ENCODE measurements at places on chromosomes 3 and 15. TPM values are rescaled to one million over a fixed set of nuclear protein-coding genes. Genes with fewer than 3 reads are reported as not detected.

DNA sequence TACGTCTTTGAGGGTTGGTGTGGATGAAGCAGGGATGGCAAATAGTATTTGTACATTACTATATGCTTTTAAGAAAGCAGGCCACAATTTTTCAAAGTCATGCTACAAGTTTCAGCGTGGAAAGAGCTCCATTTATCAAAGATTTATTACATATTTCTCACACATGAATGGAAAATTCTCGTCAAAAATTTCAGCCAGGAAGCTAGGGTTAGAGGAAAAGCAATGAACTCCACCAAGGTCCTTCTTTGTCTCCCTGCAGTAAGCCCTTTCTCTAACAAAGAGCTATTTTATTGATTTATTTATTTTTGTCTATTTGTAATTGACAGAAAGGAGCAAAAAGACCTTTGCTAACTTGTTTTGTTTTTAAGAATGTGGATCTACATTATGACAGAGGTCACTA is 7.5 kb upstream of the ZBTB20 start:
- DNase-seq: no peak

The GPR27 gene
- 2.8 TPM for total RNA-seq

DNA sequence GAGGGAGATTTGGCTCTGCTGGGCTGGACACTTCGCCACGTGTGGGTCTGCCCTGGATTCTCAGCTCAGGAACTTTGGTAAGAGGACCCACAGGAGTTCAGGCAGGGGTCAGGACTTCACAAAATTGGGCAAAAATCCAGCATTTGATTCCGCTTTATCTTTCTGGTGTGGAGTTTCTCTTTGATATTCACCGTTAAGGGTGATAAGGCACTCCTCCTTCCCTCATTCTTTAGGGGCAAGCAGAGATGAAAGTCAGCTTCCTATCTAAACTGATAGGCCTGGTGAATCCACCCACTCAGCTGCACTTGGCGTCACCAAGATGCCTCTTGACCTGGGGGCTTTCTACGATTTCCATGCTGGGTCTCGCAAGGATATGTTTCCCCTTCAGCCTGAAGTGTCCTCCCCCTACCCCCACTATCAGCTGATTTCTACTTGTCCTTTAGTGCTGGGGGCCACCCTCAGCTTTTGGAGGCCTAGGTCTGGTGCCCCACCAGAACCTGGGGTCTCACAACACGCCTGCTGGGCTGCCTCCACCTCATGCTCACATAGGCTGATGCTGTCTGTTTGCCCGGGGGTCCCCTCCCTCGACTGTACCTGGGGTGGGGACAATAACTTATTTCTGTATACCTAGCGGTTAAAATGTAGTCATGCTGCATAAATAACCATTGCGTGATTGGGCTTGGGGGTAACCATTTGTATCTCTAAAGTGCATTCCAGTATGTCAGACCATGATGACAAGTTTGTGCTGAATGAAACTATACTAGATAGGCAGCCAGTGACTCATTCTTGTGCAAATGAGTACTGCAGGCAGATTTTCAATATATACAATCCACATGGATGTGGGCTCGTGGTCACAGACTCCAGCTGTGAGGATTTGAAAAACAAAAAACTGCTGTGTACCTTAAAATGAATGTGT is 248.3 kb downstream of the ADAMTS17 start:
- no peak for DNase-seq

The FSTL1 gene
- total RNA-seq: 265 TPM

GRCh38 chr15:79451361-79451999 is 19.3 kb downstream of the MINAR1 start:
- no peak for DNase-seq

The GPR62 gene
- total RNA-seq: not detected

The C3orf85 gene
- total RNA-seq: not detected

DNA sequence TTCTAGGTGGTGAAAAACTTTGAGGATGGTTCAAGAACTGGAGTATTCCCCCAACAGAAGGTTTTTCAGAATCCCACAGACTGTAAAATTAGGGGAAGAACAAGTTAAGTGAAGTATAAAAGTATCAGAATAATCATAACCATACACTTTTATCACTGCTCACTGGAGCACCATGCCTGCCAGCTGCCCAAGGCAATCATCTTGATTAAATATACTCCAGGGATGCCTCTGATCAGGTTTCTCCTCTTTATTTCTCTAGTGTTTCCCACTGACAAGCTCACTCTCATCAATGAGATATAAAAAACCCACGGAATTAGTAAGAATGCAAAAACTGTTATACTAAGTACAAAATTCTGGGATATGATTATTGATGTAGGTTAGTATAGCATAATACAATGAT is 108.0 kb downstream of the STAG1 start:
- DNase-seq: no peak

DNA sequence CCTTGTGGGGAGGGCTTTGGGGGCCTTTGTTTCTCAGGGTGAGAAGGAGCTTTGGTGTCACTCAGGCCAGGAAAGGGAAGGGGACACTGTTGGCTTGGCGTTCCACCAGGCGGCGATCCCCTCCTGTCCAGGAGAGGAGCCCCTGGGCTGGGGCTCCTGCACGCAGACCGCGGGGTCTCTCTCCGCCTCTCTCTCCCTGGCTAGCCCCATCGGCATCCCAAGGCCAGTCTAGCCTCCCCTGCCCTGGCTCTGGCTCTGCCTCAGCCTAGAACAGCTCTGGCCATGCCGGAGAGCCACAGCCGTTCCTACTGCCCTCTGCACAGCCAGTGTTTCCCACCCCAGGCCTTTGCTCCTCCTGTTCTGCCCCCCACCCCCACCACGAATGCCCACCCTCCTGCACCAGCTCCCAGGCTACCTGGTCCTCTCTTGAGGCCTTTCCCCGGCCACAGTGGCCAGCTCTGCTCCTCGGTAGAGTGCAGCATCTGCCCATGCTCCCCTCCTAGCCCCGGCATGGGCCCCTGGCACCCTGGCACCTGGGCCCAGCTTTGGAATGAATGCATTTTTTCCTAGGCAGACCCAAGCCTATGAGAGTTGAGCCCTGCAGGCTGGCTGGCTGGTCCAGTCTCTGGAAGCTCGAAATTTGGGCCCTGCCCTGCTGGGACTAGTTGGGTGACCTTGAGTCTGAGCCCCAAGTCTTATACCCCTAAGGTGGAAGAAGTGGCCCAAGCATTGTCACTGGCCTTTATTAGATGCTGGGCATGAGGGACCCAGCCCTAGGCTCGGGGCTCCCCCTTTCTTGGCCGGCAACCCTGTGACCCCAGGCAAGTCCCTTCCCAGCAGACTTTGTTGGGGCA is 2.4 kb downstream of the PLXNA1 start:
- DNase-seq: peak; percentile 54

- no peak for DNase-seq
These were observed 1.4 kb upstream of the SEMA6D start for GRCh38 chr15:47715856-47716445.

- no peak for DNase-seq
These were observed 19.9 kb upstream of the ABHD2 start for GRCh38 chr15:89068325-89068784.

The DYNLT2B gene
- total RNA-seq: 6.8 TPM

The KBTBD12 gene
- 2.5 TPM for total RNA-seq

The RARRES1 gene
- total RNA-seq: 131 TPM

DNA sequence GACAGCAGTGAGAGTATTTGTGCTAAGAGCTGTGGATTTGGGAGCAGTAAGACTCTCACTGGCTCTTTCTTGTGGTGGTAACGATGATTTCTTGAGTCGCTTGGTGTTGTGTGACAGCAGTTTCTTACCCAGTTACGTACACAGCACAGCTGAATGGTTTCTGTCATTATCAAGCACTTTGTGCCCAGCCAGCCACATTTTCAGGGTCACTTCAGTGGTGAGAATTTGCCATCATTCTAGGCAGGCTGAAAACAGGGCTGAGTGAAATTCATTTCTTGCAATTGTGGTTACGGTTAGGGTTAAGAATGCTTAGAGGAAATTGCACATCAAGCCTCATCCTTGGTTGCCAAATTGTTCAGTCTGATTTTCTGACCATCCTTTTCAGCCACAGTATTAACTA is 130.1 kb downstream of the RYR3 start:
- DNase-seq: no peak

The IMPDH2 gene
- 136 TPM for total RNA-seq

GRCh38 chr3:107413264-107413663 is 36.0 kb downstream of the CCDC54 start:
- DNase-seq: no peak

DNA sequence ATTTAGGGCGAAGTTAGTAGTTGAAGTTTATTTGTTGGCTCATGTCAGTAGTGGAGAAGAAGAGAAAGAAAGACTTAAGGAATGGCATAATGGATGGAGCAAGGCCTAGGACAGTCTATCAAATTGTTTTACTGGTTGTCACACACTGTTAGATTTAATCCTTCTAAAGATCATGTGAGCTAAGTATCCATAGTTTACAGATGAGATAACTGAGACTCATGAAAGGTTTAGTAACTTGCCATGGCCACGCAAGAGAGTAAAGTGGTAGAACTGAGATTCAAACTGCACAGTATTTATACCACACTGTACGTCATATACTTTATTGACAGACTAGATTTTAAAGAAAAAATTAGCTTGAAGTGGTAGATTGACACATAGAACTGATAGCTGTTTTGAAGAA is 11.4 kb downstream of the SPRED1 start:
- no peak for DNase-seq

The FGD5 gene
- total RNA-seq: 48.7 TPM

DNA sequence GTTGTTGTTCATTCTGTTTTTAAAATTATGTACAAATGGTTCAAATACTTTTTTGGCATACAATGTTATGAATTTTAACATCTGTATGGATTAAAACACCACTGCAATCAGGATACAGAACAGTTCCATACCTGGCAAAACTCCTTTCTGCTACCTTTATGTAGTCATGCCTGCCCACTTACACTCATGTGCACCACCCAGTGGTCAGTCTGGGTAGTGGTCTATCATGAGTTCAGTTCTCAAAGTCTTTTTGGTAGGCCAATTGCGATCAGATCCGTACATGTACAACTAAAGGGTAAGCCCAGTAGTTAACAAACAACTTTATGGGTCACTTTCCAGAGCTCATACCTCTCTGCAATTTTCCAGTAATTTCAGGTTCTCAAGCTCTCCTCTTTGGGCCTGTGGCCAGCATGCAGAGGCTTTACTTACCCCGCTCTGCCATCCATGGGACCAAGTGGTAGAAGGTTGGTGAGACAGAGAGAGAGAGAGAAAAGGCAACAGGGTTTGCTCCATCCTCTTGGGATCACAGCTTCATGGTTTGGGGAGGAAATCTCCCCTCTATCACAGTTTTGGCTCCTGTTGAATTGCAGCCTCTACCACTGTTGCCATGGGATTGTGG is 63.9 kb upstream of the FAM98B start:
- peak; percentile 49 for DNase-seq

- no peak for DNase-seq
These were observed 113.5 kb downstream of the KCNAB1 start for GRCh38 chr3:156233876-156234275.

The MB21D2 gene
- total RNA-seq: 4.1 TPM

GRCh38 chr15:57690341-57690966 is 16.1 kb upstream of the POLR2M start:
- no peak for DNase-seq

DNA sequence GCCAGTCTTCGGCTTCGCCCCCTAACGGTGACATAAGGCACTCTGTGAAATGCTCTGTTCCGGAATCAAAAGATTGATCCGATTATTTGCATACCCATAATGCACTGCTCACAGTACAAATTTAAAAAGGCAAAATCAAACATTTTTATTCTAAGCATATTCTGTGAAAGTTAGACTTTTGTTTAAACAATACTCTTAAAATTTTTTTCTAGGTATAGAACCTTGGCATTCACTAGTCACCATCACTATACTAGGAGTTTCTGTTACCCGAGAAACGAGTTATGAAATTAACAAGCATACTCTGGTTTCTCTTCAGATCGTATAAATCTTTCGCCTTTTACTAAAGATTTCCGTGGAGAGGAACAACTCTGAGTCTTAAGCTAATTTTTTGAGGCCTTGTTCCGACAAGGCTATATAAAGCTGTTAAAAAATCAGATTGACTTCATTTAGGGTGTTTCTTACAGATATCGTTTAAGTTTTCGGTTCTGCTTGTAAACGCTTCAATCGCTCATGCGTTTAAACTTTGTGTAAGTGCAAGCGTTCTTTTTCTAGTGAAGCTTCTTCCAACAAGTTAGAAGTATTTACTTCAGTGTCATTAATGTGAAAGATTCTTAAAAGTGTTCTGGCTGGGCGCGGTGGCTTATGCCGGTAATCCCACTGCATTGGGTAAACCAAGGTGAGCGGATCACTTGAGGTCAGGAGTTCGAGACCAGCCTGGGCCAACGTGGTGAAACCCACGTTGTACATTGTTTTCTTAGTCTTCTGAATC is at the start of gene RNU5B-1:
TSS of gene RNU5B-1 (plus strand) at position 297 of the 769 bp plus-strand sequence.
- DNase-seq: peak; percentile 91

DNA sequence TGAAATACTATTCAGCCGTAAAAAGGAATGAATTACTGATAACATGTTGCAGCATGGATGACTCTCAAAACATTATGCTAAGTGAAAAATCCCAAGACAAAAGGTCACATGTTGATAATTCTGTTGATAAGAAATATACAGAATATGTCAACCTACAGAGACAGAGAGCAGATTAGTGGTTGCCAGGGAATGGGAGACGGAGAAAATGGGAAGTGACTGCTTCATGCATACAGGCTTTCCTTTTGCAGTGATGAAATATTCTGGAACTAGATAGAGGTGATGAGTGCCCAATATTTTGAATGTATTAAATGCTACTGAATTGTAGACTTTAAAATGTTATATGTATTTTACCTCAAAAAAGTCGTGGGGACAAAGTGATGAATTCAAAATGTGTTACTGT is 56.2 kb downstream of the ABHD2 start:
- DNase-seq: no peak

DNA sequence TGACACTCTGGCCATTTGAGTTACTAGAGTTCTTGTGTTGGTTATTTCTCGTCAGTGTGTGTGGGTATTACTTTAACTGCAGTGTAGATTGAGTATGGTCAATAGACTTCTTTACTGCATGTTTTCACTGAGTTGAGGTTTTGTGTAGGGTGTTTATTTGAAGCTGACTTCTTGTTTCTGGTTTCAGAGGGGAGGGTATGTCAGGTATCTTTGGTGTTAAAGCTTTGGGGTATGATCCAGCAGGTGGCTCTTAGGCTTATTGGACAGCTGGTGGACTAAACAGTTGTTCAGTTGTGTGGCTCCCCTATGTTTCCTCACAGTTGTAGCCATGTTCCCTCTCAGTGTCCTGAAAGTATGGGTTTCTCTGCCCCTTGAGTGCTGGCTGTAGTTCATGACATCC is 72.0 kb downstream of the AKAP13 start:
- no peak for DNase-seq

DNA sequence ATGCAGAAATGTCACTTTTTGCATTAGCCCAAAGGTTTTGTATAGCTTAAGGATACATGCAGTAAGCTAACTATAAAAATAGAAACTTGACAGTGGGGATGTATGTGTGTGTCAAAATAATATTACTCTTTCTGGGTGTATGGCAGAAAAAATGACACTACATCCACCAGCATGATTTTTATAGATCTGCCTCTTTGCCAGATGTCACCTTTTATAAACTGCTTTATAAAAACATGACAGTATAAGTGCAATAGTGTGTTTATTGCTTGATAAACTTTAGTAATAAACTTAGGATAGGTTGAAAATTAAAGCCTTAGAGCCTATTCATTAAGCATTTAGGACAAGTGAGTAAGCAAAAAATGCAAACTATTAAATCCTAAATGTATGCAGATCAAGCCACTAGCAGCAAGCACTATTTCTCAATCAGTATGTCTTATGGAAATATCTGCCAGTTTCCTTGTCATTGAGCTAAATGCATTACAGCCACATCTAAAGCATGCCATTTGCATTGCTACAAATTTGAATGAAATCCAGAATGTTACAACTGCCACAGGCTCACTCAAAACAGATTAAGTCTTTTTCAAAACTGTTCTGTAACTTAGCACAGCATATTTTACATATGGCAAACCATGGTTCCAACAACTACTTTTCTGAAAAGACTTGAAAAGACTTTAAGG is 935.0 kb downstream of the FHIT start:
- DNase-seq: no peak

Measured in left lung (tissue), 14 donors.